ENCODE measurements at places on chromosomes 13 and 19.

GRCh38 chr19:42115705-42116104 is 16.5 kb downstream of the POU2F2 start:
- DNase-seq: no peak

- no peak for DNase-seq
Observed at GRCh38 chr13:39913339-39913738, 257.9 kb downstream of the COG6 start.

DNA sequence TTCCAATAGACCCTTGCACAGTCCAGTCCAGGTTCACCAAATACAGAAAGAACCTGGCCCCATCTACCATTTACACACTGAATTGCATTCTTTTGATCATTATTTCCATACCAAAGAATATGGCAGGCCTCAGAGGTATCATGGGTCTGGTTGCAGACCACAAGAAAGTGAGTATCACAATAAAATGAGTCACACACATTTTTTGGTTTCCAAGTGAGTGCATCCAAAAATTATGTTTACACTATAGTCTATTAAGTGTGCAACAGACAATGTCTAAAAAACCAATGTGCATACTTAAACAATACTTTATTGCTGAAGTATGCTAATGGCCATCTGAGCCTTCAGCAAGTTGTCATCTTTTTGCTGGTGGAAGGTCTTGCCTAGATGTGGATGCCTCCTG is 105.3 kb downstream of the SPACA7 start:
- DNase-seq: no peak

DNA sequence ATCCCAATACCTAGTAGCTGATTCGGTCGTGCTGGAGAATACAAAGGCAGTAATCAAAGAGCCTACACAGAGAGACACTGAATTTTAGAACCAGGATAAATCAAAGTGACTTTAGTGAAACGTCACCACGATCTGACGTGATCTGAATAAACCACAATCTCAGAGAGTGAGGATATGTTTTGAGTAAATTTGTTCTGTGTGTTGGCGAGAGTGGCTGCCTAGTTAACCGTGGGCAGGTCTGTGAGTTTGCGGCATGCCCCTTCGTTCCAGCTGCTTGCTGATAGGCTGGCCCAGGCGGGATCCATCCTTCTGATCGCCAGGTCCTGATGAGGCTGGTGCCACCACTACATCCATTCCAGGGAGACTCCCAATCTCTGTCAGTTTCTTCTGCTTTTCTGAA is 40.4 kb downstream of the LRCH1 start:
- peak; percentile 23 for DNase-seq

- DNase-seq: no peak
Observed at GRCh38 chr13:40031031-40031430, 375.6 kb downstream of the COG6 start.

- DNase-seq: no peak
Observed at GRCh38 chr13:39777527-39778061, 122.1 kb downstream of the COG6 start.

- no peak for DNase-seq
Observed at GRCh38 chr13:101530293-101530692, 77.8 kb downstream of the ITGBL1 start.

DNA sequence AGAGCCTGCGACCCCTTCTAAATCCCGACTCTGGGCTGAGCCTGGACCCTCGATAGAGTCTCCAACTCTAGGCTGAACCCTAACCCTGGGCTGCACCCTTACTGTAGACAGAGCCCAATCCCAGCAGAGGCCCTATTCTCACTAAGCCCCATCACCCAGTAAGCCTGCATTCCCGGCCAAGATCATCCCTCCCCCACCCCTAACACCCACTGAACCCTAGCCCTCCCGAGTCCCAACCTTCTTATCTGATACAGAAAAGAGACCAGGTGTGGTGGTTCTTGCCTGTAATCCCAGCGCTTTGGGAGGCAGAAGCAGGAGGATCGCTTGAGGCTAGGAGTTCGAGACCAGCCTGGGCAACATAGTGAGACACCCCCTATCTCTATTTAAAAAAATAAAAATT is 2.6 kb upstream of the TNFAIP8L1 start:
- no peak for DNase-seq

Data from effector CD4-positive, alpha-beta T cell (primary cell).